Karpas-422 (cell line): ENCODE measurements at places on chromosomes 12 and 14. TPM values are rescaled to one million over a fixed set of nuclear protein-coding genes. Genes with fewer than 3 reads are reported as not detected.

GRCh38 chr12:52446367-52447045, 5.4 kb downstream of the KRT6B start:
- no peak for DNase-seq

The CDKN3 gene
- 57.8 and 96.1 TPM in 2 replicates for total RNA-seq

The DLST gene
- 101 and 105 TPM in 2 replicates for total RNA-seq

DNA sequence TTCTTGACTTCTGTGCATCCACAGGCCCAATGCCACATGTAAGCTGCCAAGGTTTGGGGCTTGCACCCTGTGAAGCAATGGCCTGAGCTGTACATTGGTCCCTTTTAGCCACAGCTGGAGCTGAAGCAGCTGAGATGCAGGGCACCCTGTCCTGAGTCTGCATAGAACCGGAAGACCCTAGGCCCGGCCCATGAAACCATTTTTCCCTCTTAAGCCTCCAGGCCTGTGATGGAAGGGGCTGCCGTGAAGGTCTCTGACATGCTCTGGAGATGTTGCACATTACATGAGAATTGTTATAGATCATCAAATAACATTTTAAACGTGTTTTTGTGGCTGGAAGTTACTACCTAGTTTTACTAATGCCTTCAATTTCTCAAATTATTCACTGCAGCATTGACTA, 188.7 kb downstream of the RPAP3 start:
- DNase-seq: no peak

The BMP4 gene
- not detected in 2 replicates for total RNA-seq

DNA sequence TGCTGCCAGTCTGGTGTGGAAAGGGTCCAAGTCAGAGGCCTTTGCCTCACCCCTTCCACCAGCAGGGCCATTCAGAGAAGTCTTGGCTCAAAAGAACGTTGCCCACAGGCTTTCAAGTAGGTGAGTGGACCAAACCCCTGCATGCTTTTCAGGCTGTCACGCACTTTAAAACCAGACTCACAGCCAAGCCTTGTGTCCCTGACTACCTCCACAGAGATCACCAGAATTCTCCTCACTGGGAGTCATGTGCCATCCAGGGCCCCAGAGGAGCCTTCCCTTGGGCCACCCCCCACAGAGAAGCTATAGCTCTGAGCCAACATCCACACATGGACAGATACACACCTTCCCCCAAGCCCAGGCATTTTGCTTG, 283.1 kb downstream of the DPF3 start:
- DNase-seq: no peak

GRCh38 chr12:111304642-111305071, 64.2 kb downstream of the PHETA1 start:
- peak; percentile 75 for DNase-seq

GRCh38 chr12:93813972-93814821, 137.0 kb downstream of the CRADD start:
- DNase-seq: peak; percentile 58

The SERPINA3 gene
- not detected in 2 replicates for total RNA-seq

DNA sequence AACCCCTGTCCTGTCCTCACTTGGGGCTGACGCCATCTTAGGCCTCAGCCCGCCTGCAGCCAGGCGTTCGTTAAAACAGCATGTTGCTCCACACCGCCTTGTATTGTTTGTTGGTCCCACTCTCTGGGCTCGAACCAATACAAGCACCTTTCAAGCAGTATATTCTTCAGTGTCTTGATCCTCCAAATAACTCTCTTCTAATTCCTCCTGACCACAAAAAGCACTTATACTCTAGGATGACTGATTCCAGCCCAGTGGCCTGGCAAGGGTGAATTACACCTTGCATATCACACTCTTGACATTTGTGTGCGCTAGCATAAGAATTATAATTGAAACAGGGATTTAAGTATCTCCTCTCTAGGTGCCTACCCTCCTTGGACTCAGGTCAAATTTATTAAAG, 7.1 kb downstream of the CCER1 start:
- DNase-seq: no peak

DNA sequence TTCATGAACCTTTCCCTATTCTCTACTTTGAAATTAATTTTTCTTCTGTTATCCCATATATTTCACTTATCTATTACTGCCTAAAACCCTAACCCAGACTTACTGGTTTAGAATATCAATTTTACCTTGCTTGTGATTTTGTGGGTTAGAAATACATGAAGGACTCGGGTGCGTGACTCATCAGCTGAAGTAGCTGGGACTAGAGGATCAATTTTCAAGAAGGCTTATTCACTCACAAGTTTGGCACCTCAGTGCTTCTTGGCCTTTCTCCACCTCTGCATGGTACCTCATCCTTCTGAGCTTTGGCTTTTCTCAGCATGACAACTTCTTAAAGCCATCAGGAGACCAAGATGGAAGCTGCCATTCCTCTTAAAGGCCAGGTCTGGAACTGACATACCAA, 57.8 kb downstream of the TMEM117 start:
- no peak for DNase-seq

DNA sequence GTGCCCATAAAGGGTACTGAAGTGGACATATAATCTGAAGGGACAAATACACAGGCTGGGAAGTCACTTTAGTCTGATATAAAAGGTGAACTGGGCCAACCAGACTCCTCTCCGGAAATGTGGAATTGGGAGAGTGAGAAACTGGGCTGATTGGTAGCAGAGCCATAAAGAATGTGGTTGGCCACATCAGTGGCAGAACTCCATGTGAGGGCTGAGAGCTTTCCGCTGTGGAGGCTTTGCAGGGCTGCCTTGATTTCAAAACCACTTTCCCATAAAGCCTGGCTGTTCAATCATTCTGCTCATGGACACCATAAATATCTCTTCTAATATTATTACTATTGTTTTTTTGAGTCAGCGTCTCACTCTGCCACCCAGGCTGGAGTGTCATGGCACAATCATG, 220.3 kb downstream of the MON2 start:
- DNase-seq: no peak

The SYNE3 gene
- 1.8 and 3.3 TPM in 2 replicates for total RNA-seq

The LIN7A gene
- total RNA-seq: 0.04 and 0.15 TPM in 2 replicates

DNA sequence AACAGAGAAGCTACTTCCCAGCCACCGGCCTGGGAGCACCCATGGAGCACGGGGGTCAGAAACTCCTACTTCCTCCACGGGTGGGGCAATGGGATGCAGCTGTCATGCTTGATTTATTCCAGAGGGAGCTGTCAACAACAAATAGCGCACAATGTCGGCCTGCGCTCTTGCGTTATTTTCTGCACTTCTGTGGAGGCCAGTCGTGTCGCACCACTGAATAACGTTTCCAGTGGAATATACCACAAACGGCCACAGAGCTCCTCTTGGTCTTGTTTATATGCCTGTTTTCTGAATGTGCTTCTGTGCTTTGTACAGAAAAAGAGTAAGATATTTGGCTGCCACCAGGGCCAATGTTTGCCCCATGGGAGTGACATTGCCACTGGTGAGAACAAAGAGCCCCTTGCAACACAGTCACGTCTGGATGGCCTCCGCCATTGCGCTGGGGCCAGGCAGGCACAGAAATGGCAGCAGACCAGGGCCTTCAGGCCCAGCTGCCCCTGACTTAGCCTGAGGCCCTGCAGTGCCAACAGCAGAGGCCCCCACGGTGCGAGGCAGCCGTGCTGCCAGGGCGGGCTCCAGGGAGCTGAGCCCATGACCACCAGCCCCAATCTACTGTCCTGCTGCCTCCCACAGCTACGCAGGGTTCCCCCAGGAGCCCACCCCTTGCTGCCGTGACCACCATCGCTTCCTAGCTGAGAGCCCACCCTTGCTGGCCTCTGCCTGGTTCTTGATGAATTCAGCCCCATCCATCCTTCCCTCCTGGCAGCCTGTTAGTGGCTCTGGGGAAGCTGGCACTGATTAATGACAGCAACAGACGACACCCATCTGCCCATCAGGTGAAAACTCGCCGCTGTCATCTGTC, 28.9 kb upstream of the TMEM179 start:
- no peak for DNase-seq

The CEBPE gene
- total RNA-seq: 0.11 TPM in 1 of 2 replicates, not detected in the other

DNA sequence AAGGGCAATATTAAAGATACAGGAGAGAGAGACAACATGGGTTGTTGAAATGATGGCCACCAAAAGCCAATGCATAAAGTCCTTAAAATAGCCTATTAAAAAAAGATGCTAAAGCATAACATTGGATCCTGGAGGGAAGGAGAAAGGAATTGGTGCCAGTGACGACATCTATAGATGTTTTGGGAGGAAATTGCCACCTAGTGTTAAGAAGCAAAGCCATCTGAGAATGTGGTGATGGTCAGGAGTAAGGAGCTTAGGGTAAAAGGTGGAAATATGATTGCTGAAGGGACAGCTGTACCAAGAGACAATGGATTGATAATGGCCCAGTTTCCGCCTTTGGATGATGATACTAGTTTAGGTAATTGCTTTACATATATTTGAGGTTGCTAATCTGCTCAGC, 85.1 kb downstream of the TMEM30B start:
- no peak for DNase-seq

DNA sequence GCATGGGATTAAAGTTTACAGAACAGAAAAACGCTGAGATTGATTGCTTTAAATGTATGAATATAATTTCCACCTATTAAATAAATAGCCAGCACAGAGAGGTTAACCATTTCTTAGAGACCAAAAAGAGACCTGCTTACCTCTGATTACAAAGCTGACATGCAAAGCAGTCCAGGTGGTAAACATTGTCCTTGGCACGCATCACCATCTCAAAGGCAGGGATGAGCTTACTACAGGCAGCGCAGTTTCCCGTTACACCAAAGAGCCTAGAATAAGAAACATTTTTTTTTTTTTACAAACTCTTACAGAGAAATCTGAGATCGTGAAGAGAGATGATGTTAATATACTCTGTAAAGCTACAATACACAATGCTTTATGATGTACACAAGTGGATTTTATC, 45.7 kb downstream of the LMO3 start:
- DNase-seq: no peak

DNA sequence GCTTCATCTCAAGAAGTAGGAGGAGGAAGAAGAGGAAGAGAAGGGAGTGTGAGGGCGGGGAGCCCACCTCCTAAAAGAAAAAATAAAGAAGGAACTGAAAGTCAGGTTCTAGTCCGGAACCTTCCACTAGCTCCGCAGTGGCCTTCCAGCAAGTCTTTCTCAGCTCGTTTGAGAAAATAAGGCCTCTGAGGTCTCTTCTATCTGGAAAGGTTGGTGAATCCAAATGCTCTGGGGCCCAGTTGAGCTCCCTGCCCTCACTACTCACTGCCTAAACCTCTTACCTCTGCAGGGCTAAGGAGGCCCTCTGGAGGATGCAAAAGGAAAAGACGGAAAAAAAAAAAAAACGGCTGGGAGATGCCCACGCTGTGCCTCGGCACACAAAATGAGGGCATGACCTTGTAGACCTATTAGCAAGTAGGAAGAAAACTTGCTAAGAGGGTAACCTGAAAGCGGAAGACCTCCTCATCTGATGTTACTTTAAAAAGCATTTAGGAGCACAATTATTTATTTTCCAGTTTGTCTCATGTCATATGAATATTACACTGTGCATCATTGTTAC, 35.9 kb downstream of the FBLN5 start:
- peak; percentile 82 for DNase-seq

DNA sequence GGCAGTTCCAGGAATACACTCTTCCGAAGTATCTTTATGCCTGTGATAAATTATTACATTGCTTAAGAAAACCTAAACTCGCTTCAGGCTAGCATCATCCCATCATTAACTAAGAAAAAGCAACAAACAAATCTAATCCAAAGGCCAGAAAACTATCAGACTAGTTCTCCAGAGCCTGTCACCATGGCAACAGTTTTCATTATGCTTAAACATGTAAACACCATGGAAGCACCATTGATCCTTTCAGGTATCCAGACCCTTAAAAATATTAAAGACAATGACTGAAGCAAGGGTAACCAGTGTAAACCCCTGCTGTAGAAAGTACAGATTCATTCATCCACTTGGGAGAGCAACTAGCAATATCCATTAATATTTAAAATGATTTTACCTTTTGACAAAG, 9.8 kb downstream of the DAD1 start:
- no peak for DNase-seq

The OR4E2 gene
- total RNA-seq: not detected in 2 replicates

The RARG gene
- 1.7 and 6.5 TPM in 2 replicates for total RNA-seq

- DNase-seq: no peak
Measured at GRCh38 chr12:54355104-54355815, 9.0 kb downstream of the GPR84 start.

The MIPOL1 gene
- total RNA-seq: not detected in 2 replicates

DNA sequence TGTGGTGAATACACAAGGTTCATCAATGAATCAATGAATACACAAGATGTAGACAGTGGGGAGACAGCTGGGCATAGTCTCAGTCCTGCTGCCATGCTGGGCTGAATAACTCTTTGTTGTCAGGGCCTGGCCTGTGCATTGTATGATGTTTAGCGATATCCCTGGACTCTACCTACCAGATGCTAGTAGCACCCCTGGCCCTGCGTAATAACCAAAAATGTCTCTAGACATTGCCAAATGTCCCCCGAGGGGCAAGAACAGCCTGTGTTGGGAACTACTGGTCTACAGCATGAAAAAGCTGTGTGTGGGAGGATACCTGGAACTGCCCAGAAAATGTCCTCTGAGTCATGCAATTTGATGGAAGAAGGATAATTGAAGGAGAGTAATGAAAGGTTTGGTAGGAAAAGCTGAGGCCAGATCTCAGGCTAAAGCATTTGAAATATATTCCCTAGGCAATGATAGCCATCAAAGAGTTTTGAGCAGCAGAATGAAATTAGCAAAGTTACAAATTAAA, 128.2 kb downstream of the TMEM30B start:
- no peak for DNase-seq

GRCh38 chr14:32083789-32084188, 6.7 kb downstream of the ARHGAP5 start:
- no peak for DNase-seq

DNA sequence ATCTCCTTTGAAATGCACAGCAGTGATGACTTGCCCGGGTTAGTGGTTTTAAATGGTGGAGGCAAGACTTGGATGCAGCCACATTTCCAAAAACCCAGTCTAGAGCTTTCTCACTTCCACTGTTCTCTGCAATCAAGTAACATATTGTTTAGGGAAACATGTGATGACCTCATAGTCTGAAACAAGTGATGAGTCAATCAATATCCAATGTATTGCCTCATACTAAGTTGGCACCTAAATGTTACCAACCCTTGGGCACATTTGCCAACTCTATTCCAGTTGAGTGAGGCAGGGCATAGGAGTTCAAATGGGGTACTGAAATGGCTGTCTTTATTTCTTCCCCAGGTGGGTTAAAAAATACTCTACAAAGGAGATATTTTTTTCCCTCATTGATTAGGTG, 1105.4 kb downstream of the VRK1 start:
- no peak for DNase-seq

The CDC42BPB gene
- 1.6 and 4.7 TPM in 2 replicates for total RNA-seq
